Kidney tubule cell (primary cell): ENCODE measurements at places on chromosomes 6 and 20.

GRCh38 chr6:12165297-12165696 lies 124.9 kb upstream of the EDN1 start:
- DNase-seq = no peak

DNA sequence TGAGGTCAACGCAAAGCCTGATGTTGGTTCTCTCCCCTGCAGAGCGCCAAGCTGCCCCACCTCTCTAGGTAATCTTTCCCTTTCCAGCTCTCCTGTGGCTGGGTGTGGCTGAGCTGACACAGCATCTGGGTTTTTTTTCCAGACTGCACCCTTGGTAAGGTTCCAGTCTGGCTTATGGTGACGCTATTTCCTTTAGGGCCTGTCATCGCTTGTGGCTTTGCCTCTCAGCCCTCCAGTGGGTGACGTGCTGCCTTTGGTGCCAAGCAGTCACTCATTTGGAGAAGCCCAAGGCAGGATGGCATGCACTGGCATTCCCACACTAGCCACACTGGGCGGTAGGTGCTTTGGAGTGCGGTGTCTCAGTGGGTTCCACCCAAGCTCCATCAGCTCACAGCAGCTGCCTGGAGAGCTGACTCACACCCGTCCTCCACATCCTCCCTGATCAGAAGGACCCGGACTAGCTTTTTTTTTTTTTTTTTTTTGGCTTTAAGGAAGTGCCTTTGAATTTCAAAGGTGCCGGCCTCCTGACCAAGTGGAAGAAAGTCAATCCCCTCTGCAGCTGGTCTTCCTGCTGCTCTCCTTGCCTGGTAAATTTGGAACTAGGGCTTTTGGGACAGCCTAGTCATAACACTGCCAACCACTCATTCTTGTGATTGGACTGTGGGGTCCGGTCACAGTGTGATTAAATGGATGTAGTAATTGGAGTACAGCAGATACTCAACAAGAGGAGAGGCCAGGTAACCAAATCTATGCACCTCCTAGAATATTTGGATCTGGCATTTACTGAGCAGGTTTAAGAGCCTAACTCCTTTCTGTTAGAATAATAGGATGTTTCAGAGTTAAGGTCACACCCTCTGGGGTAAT lies 153.6 kb downstream of the CD83 start:
- DNase-seq = peak; percentile 100

DNA sequence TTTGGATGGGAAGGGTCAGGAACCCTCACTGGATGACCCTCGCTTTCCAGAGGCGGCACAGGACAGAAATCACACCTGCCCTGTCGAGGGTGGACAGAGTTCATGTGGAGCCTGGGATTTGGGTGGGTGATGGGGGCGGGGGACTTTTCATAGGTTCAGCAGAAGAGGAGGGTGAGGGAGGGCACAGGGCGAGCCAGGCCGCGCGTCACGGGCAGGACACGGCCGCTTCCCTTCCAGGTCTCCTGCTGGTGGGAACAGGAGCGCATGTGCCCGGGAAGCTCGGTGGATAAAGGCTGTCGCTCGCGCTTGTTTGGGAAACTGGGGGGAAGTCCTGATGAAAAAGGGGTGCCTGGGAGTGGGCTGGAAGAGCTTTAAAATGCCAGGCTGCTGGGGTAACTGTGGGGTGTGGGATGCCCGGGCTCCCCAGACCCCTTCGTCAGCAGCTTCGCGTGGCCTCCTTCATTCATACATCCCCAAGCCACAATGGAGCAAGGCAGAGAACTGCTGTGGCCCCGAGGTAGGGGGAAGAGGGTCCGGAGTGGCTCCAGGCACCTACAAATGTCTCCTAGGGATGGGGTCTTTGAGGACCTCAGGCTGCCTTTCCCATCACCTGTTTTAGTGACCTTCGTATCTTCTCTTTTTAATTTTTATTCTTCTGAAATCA lies 102.2 kb downstream of the DACT2 start:
- no peak for DNase-seq

DNA sequence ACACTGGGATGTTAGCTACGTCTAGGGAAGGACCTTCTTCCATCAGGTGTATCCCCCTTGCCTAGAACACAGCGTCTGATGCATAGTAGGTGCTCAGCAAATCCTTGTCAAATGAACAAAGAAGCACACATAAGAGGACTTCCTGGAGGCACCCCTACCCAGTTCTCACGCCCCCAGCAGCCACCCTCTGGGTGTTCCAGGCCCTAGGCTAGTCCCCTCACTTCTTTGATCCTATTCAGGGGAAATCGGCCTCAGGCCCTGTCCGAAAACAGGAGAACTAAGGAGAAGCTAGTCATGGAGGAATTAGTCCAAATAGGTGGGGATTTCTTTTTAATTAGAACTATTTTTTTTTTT lies 84.7 kb upstream of the SIRPA start:
- DNase-seq = no peak

DNA sequence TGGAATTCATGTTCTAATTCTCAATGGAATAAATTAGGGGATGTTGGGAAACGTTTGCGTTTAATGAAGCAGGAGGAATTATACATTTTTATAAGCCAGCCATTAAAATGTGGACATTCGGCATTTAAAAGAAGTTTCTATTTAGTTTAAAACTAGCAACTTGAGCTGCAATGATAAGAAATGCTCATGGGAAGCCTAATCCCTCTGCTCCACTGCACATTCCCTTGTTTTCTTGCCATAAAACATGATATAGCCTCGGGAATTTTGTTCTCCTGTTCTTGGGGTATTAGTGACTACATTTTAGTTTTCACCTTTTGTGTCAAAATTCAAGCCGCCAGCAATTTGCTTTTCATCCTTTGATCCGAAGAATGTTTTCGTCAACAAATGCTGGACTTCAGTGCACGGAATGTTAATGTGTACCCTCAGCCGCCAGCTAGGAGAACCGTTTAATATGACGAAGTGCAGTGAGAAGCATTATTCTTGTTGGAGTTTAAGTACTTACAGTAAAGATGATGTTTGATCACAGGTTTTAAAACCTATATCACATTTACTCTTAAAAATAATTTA lies 137.9 kb downstream of the HIVEP1 start:
- no peak for DNase-seq

DNA sequence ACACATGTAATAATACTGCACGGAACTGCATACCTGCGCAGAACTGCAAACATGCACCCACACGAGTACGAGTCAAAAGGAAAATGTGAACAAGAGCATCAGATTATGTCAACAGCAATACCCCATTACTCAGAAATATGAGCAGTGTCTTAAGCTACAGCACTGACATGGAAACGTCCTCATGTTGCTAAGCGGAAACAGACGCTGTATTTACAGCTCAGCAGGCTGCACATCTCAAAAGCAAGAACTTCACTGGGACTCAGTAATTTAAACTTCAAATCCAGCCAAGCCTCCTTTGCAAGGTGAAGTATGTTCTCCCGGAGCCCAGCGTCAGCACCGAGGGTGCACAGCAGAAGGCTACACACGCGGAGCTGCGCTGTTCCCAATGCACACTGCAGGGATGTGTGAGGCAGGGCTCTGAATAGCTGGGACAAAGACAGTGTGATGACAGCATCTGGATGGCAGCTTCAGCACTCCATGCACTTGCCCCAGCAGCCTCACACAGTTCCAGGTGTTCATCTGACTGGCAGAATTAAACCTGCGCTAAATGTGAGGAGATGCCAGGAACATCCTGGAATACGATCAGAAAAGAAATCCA lies 202.8 kb downstream of the WDR27 start:
- DNase-seq = no peak

DNA sequence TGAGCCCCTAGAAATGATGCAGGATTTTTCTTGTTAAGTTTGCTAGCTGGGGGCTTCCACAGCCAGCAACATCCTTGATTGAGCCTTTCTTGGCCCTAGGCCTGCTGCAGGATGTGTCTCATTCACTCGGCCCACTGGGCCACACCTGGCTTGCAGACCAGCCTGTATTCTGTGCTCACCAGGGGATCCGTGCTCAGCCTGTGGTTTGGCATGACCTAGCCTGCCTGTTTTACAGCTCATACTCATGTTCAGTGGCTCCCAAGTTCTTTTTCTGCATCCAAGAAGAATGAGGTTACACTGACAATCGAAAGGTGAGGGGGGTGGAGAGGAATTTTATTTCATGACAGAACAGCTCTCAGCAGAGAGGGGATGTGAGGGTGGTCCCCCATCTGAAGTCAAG lies 263.4 kb downstream of the RIMS1 start:
- DNase-seq = no peak

DNA sequence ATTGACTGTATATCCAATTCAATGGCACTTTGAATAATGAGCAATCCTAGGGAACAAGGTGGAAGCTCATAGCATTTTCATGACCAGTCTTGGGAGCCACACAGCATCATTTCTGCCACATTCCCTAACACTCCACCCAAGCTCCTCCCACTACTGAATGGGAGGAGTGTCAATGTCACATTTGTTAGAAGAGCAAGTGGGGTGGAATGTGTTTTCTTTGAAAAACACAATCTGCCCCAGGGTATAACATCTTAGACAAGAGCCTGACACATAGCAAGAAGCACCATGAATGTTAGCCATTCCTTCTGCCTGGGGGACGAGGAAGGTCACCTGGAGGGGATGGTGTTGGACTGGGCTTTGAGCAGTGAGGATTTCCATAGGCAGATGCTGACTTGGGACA lies 258.3 kb upstream of the PMEPA1 start:
- no peak for DNase-seq

- no peak for DNase-seq
Observed at GRCh38 chr6:39198528-39198927, 30.7 kb downstream of the KCNK5 start.

DNA sequence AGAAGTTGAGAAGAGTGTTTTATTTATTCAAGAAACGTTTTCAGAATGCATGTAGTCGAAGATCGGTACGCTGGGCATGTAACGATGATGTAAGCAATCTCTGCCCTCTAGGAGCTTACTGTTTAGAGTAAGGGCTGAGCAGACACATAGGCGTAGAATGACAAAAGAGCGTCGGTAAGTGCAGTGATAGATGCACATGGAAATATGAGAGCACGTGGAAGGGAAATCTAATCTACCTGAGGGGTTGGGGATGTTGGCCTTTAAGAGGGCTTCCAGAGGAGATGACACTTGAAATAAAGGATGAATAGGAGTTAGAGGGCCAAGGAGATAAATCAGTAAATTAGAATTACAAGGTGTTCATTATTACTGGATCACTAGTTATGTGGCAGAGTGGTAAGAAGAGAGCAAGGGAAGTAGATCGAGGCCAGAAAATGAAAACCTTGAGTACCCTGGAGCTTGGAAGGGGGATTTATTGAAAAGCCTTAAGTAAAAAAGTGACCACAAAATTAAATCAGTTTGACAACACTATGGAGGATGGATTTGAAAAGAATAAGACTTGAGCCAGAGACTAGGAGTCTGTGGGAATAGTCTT lies 782 bp downstream of the TRMT11 start:
- DNase-seq = peak; percentile 55

DNA sequence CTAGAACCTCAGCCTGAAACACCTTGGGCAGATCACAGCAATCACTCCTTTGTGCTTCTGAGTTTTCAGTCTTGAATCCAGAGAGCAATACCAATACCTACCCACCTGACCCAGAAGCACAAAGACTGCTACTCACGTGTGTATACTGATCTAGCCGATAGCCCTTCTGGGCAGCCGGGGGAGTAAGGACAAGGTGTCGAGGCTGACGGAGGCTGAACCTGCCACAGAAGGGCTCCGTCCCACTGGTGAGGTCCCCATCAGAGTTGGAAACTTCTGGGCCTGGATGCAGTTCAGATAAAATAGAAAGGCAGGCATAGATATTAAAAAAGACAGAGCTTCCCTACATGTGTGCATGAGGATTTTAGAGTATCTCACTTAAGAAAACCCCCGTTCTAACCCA lies 32.0 kb downstream of the PKHD1 start:
- DNase-seq = no peak

- DNase-seq = peak; percentile 4
Observed at GRCh38 chr6:134171517-134171916, 119.1 kb upstream of the SLC2A12 start.

GRCh38 chr6:48388044-48388443 lies 277.0 kb upstream of the PTCHD4 start:
- DNase-seq = no peak

DNA sequence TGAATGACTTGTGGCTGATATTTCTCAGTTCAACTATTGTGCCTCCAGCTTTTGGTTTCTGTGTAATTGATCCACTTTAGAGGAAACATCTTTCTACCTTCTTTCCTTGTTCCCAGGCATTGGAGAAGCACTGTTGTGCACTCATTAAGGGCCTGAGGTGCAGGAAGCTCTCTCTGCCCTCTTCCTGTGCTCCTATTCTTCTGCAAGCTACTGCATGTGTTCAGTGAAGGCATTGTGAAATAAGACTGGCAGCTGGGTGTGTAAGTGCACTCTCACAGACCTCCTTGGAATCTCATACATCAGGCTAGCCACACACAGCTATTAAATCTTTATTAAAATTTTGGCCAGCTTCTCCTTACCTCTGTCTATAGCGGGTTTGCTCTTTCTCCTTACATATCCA lies 177.8 kb downstream of the OGFRL1 start:
- DNase-seq = no peak

DNA sequence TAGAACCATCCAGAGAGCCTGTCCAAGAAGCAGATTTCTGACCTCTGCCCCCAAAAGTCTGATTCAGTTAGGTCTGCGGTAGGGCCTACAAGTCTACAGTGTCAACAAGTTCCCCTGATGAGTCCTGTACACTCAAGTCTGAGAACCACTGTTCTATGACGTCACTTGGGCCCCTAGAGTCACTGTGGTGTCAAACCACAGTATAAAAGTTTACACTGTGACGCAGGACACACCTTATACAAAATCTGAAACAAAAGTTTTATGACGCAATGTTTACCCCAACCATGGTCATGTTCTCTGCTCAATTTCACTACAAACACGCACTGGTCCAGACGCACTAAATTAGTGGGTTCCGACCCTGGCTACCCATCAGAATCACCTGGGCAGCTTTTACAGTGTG lies 17.9 kb downstream of the SLA2 start:
- no peak for DNase-seq

- no peak for DNase-seq
Observed at GRCh38 chr20:4997222-4997621, 4.1 kb downstream of the SLC23A2 start.

GRCh38 chr6:138032571-138032970 lies 74.6 kb downstream of the PERP start:
- no peak for DNase-seq

DNA sequence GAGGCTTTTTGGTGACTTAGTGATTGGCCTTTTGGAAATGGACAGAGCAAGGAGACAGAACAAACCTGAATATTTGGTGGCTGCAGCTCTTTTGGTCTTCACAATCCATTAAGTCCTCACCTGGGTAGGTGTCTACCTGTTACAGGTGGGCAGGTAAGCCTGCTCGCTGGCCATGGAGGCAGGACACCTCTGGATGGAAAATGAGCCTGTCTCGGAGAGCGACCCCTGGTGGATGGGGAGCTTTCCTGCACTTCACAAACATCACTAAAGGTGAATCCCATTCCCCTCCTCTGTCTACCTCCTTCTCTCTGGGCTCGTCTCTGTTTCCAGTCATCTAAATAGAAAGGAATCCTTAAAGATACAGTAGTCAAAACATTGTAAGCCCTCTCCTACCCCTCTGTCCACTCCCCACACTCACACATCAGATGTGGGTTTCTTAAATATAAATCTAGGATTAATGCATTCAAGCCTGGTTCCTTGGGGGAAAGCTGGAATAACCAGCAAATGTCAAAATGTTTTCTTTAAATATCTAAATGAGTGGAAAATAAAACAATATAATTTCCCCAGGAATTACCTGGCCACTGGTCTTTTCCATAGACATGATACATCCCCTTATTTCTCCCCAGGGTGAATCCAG lies 304.9 kb downstream of the CDH26 start:
- DNase-seq = peak; percentile 43
